ENCODE measurements at places on chromosomes 5 and 9.

- DNase-seq = no peak
Observed at GRCh38 chr9:26012797-26013196, 334.6 kb upstream of the TUSC1 start.

DNA sequence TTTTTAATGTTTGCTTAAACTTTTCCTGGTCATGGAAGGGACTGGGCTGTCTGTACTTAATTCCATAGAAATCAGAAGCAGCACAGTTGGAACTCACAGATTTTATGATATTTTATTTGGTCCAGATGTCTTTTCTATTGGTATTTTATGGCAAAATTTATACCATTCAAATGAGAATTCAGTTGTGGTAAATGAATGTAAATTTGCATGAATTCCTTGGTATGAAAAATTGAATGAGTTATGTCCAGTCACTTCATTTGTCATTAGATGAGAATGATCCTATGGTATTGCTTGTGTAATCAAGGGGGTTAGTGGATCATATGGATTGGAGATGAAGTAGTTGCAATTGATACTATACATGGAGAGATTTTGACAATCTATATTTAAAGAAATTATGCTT, 188.0 kb downstream of the KDM4C start:
- DNase-seq = no peak

DNA sequence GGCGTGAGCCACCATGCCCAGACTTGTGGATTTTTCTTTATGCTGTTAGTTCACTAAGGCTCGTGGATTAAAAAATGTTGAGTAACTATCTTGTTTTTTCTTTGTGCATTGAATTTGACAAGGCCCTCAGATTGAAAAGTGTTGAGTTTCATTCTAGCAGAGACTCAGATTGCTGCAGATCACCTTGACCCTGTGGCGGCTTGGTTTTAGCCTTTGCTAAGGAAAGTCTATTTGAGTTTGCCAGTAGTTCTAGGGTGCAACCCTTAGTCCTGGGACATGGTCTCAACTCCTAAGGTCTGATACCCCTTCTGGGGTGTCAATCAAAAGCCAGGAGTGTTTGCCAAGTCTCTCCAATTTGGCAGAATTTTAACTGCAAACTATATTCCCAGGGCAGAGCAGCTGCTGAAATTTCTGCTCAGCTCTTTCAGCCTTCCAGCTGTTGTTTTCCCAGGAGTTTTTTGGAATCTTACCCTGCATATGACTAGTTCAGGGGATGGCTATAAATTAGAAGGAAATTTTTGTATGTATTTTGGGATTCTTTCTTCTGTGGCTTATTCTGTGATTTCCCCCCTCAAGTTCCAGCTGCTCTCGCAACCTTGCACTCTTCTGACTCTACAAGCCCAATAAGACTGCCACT, 84.3 kb upstream of the HAND1 start:
- no peak for DNase-seq

GRCh38 chr5:154788212-154788611, 33.0 kb downstream of the LARP1 start:
- no peak for DNase-seq

GRCh38 chr5:32326216-32326772, 13.6 kb upstream of the MTMR12 start:
- DNase-seq = no peak

DNA sequence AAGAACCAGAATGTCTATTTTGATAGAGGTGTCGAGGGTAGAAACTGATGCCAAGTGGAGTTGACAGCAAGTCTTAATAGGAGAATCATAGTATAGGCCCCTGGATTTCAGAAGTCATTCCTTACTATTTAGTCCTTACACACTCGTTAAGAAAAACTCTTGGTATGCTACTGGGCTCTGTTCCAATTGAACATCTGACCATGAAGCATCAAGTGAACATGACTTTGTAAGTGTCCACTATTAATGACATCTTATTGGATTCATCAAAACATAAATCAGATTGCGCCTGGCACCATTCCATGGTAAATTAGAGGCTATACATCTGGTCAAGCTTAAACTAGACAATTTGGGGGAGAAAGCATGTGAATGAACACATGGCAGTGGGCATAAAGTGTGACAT, 1056.5 kb upstream of the EDIL3 start:
- DNase-seq = no peak

DNA sequence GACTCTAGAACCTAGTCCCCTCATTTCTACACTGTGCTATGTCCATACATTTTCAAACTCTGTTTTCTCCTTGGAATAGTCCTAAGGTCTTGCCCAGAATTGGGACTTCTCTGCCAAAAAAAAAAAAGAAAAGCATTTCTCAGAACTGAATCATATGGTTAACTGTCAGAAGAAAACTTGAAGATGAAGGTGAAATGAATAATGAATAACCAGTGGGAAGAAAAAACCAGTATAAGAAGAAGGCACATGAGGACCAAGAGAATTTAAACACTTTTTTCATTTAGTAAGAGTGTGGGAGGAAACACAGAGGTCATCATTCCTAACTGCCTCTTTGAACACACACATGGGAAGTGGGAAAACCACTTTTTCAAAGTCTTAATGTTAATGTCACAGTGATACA, 197.7 kb downstream of the PRELID2 start:
- no peak for DNase-seq

DNA sequence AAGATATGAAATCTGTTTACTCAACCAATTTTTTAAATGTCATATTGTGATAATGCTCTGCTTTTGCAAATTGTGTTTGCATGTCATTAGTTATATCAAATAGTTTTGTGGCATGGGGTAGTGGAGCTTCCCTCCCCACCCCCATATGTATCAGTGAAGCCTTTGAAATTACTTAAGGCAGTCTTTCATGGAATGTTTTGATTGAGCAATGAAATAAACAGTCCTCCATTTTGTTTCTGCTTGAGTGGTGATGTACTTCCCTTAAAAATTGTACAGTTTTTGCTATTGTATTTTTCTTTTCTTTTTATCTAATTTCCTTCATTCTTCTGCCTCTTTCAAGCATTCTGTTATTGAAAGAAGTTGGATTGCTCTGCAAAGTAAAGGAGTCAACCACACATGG, 3.5 kb downstream of the SOWAHA start:
- no peak for DNase-seq

DNA sequence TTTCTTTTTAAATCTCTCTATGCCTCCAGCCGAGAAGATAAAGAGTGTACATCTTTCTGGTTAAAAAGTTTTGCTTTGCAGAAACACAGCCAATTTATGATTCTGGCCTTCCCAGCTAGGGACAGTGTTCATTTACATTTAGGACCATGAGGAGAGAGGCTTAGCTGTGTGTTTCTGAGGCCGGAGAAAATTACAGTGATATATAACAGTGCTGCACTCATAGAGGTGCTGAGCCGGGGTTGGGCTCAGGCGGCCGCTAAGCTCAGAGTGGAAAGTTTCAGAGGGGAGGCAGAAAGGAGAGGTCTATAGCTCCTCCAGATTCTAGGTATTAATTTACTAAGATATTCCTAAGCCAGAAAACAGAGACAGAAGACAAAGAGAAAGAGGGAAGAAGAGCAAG, 37.0 kb upstream of the LCP2 start:
- no peak for DNase-seq

All from stimulated activated CD8-positive, alpha-beta memory T cell treated with anti-CD3 and anti-CD28 coated beads, Interleukin-2, amount 100 ng/mL, for 48 hours (primary cell).